ENCODE measurements at places on chromosomes 16 and 17.

DNA sequence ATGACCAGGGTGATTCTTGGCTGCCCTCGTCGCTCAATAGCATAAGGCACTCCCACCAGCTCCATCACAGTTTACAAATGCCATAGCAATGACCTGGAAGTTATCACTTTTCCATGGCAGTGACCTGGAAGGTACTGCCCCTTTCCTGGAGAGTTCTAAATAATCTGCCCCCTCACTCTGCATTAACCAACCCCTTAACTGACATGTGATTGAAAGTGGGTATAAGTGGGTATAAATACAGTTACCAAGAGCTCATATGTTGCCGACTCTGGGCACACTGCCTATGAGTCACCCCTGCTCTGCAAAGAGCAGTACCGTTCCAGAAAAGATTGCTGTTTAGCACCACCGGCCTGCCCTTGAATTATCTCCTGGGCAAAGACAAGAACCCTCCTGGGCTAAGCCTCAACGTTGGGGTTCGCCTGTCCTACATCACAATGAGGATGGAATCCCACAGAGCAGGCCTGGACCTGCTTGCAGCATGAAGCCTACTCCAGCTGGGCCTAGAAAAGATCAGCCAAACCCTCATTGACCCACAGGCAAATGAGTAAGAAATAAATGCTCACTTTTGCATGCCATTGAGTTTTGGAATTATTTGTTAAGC, 95.2 kb upstream of the SEC14L1 start:
- no peak for DNase-seq

- no peak for DNase-seq
These were observed 146.4 kb downstream of the CHD9NB start for GRCh38 chr16:52906281-52906680.

DNA sequence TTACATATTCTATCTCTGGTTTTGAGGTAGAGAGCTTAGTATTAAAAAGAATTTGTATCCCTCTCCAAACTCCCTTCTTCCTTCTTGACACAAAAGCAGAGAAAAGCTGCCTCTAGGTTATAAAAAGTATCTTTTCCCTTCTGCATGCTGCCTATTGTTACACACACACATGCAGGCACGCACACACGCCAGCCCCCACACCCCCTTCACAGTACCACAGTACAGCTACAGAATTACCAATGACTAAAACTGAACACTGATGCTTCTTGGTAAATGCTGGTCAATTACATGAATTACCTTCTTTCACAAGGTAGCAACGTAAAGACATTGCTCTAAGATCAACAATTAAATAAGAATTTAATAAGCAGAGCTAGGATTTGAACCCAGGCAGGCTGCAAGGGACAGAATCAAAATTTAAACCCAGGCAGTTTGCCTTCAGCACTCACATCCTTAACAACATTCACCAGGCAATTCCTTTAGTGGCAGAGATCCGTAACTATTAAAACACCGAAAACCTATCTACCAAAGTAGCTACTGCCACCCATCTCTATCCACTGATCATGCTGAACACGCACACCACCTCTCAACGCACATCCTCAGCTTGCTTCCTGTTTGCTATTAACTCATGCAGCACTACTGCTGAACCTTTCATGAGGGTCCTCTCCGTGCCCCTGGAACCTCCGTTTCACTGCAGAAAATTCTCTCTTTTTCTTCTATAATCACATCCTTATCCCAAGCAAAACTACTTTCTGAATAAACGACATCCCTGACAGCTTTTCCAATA, 37.8 kb downstream of the YWHAE start:
- DNase-seq, result no peak

GRCh38 chr16:13962232-13962631, 42.3 kb downstream of the ERCC4 start:
- no peak for DNase-seq

- DNase-seq, result no peak
These were observed 51.3 kb upstream of the TAC4 start for GRCh38 chr17:49899191-49899485.

DNA sequence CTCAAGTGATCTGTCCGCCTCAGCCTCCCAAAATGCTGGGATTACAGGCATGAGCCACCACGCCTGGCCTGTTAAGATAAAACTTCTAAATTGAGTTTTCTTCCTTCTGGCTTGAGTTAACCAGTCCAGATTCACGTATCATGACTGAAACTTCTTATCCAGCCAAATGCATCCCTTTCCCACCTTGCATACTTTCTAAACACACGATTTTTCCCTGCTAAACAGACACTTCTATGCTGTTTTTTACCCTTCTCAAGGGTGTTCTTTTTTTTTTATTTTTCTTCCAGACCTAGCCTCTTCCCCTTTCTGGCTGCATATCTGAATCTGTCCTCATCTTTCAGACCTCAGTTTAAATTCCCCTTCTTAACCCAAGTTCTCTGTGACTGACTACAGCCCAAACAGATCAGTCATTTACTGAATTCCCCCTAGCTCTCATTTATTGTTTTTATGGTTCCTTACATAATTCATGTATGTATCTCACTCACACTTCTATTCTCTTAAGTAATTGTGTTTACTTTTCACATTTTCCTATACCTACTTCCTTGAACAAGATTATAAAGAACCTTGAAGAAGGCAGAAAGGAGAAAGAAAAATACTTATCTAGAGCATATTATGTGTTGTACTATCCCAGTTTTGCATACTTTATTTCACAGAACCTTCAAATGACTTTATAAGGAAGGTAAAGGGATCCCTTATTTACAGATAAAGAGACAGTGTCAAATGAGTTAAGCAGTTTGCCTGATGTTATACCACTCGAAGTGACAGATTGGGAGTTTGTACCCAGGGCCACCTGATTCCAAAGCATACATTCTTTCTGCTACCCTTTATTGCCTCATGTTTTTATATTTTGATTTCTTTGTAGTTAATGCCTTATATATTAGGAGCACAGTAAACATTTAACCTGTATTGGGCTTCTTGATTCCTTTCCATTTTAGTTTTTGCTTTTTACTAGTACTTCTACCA, 5.2 kb downstream of the EVI2B start:
- no peak for DNase-seq

DNA sequence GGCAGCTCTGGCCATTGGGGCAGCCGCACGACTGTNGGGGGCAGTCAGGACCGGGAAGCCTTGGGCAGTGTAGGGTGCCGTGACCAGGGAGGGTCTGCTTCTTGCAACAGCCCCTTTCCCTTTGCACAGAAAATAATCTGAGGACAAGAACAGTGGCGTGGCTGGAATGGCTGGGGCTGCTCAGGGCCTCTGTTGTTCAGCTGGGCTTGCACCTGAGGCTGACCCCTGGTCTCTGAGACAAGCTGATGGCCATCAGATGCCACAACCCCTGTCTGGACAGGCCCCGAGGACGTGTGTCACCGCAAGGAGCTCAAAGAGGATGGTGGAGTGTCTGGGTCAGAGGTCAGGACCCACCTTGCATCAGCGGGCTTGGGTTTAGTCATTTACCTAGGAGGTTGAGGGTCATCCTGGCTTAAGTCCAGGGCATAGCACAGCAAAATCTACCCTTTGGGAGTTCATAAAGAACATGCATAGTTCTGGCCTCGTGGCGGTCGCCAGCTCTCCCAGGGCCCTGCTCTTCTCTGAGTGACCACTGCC, 46.9 kb downstream of the METRNL start:
- no peak for DNase-seq

DNA sequence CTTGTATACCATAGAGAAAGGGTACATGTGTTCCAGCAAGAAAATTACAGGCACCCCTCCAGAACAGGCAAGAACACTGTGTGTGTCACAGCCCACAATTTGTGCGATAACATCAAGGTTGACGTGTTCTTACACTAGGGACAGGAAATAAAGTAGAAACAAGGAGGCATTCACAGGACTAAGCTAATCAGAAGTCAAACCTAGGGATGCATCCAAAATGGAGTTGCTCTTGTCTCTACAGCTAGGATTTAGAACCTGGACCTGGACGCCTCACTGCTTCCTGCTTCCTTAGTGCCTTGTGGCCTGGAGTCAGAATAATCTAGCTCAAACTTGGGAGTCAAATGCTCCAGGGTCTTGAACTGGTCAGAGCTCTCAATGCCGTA, 41.3 kb downstream of the GINS3 start:
- no peak for DNase-seq

DNA sequence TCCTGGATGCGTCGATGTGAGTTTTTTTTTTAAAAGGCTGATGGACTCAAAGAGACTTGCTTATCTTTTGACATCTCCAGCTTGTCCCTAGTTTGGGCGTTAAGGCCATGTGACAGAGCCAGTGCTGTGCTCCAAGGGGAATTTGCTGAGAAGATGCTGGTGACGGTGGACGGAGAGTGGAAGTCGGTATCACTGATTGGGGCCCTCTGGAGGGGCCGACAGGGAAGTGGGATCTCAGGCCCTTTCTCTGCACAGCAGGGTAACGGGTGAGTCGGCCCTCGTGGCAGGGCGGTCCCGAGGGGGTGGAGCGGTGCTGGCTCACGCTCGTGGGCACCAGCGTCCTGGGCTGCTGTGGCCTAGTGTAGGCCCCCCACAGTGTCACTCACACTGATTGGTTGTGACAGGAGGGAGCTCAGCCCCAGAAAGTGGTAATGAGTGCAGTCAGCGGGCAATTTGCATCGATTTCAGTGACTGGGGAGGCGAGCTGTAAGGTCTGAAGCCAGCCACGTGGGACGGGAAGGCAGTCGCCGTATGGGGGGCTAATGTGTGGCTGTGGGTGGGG, 91.3 kb downstream of the TBC1D16 start:
- DNase-seq, result no peak

DNA sequence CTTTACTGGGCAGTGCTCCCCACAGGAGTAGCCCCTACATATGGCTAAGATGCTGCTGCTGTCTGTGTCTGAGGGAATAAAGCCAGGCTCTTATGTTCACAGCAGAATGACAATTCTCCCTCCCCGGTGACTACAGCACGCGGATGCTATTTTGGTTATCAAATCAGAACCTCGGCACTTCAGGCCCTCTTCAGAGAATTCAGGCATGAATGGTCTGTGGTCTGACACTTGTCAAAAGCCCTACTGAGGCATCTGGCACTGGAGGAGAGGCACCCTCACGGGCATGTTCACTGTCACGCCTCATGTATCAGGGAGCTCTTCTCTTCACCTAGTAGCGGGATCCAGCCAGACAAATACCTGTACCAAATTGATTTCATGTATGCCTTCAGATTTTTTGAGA, 30.4 kb downstream of the KIAA0513 start:
- no peak for DNase-seq

DNA sequence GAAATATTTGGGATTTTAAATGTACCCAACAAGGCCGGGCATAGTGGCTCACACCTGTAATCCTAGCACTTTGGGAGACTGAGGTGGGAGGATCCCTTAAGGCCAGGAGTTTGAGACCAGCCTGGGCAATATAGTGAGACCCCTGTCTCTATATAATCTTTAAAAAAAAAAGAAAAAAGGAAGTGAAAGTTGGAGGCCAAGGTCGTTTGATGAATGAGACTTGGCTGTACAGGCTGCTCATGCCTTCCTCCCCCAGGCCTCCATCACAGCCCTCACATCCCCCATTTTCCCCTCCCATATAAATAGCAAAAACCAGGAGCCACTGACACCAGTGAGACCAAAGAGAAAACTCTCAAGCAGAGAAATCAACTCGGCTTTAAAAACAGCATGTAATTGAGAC, 3.3 kb upstream of the CA7 start:
- DNase-seq, result no peak

GRCh38 chr16:22373662-22374310, 633 bp downstream of the CDR2 start:
- DNase-seq, result peak; percentile 17

GRCh38 chr17:55175788-55176427, 88.9 kb upstream of the HLF start:
- no peak for DNase-seq

GRCh38 chr16:10738231-10739077, 5.2 kb upstream of the NUBP1 start:
- peak; percentile 74 for DNase-seq

DNA sequence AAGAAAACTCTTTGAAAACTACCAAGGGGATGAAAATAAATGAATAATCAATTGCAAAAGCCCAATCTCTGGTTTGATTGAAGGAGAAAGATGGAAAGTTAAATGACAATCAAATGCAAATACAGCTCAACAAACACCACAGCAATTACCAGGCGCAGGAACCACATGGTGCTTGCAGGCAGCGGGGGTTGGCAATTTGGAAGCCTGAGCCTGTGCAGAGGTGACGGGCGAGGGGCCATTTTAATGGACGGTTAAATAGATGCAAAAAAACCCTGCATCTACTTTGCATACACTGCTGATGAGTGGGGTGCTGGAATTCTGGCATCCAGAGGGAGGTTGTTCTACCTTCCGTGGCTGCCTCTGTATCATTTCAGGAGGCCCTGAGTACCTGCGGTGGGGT, 4.8 kb upstream of the SEZ6 start:
- DNase-seq, result no peak

GRCh38 chr17:75526555-75527270, 1.2 kb downstream of the LLGL2 start:
- DNase-seq, result no peak

DNA sequence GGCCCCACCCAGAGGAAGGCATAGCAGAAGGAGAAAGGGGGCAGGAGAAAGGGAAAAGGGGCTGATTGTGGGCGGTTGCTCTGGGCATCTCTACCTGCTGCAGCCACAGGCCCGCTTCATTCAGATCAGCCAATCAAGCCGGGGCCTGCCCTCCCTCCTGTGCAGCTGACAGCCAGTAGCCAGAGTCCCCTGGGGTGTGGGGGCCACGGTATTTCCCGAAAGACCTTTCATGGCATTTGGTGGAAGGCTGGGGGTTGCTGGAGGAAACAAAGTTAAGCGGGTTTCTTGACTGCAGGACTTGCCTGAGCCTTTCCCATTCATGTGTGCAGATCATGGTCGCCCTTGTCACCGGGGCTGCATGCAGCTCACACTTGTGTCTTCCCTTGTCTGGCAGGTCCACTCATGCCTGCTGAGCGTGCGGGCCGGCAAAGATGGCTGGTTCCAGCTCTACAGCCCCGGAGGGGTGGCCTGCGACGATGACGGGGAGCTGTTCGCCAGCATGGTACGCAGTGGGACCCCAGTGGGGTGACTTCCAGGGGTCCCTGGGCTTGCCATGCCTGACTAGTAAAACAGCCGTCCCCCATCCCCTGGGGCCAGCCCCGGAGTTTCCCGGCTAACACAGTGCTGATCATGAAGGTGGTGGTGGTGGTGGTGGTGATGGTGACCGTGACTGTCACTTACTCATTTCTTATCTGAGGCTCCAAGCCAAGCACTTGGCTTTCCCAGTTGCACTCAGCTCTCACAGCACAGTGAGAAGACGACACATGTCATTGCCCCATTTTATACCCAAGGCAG, 82.7 kb upstream of the PLCG2 start:
- DNase-seq, result no peak

DNA sequence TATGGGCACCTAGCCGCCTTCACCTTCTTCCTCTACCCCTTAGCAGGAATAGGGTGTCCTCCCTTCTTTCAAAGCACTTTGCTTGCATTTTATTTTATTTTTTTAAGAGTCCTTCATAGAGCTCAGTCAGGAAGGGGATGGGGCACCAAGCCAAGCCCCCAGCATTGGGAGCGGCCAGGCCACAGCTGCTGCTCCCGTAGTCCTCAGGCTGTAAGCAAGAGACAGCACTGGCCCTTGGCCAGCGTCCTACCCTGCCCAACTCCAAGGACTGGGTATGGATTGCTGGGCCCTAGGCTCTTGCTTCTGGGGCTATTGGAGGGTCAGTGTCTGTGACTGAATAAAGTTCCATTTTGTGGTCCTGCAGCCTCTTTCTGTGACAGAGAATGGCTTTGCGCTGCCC, 4.6 kb downstream of the TMUB2 start:
- DNase-seq, result no peak

GRCh38 chr16:30961384-30961783, 3.8 kb downstream of the SETD1A start:
- no peak for DNase-seq

- DNase-seq, result peak; percentile 69
These were observed 50.9 kb upstream of the CLEC3A start for GRCh38 chr16:77971306-77972061.
